NCI-H1694 (cell line): ENCODE measurements at places on chromosomes 13 and 19.

DNA sequence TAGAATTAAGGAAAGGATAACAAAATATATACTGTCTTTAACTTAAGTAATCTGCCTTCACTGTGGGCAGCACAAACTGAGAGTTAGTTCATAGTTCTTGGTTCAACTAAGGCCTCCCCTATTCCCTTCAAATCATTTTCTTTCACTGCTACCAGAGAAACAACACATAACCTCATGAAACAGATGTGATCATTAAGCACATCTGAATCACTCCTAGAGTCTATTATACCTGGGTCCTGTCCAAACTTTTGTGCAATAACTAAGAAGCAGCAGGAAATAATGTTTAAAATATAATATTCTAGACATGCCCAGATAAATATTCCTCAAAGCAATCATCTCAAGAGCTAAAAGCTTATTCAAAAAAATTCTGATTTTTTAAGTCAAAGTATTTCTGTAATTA, 62.9 kb downstream of the ZC3H13 start:
- DNase-seq: no peak

DNA sequence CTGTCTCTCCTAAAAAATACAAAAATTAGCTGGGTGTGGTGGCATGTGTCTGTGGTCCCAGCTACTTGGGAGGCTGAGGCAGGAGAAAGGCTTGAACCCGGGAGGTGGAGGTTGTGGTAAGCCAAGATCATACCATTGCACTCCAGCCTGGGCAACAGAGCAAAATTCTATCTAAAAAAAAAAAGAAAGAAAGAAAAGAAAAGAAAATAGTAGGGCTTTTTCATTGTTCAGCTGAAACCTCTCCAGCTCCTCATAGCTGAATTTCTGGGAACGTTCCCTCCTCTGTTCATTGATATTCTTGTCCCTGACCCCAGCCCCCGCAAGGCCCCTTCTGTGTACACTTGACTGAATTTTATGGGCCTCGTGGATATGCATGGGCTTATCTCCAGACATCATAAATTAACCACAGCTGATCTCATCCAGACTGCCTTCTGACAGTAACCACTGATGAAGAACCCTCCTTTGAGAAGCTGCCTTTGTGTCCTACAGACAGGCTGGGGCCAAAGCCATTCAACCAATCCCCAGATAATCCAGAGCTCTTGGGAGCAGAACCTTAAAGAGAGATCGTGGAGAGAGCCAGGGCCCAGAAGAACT, at the start of gene ELSPBP1:
Gene ELSPBP1 (plus strand): TSS at position 424 of the 594 bp plus-strand sequence. CDS start 14,036 bp downstream, outside the sequence.
- DNase-seq: no peak

GRCh38 chr13:111204438-111205177, 89.5 kb downstream of the ARHGEF7 start:
- no peak for DNase-seq

- DNase-seq: no peak
Observed at GRCh38 chr19:34269081-34269480, 14.7 kb downstream of the GARRE1 start.

DNA sequence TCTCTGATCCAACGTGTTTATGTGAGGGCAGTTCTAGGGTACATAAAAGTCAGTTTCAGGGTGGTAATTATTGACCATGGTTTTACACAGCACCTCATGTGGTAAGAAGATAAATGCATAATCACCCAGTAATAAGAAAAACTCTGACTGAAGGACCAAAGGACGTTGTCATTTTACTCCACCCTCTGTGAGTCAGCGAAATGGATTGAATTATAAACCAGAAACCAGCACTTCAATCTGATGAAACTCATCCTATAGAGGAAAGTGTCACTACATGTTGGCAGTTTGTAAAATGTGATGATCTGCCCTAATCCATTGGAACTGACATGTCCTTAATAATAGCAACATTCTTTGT, 406.8 kb downstream of the KLF5 start:
- DNase-seq: no peak

GRCh38 chr19:44635581-44636438, 7.9 kb upstream of the PVR start:
- DNase-seq: no peak

- DNase-seq: no peak
Observed at GRCh38 chr13:31069808-31070534, 91.7 kb downstream of the HSPH1 start.

DNA sequence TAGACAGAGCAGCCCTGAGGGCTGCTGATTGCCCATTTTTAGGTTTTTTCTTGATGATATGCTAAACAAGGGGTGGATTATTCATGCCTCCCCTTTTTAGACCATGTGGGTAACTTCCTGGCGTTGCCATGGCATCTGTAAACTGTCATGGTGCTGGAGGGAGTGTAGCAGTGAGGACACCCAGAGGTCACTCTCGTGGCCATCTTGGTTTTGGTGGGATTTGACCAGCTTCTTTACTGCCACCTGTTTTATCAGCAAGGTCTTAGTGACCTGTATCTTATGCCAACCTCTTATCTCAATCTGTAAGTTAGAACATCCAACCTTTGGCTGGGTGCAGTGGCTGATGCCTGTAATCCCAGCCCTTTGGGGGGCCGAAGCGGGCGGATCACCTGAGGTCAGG, 148.0 kb downstream of the PTPRS start:
- DNase-seq: no peak

DNA sequence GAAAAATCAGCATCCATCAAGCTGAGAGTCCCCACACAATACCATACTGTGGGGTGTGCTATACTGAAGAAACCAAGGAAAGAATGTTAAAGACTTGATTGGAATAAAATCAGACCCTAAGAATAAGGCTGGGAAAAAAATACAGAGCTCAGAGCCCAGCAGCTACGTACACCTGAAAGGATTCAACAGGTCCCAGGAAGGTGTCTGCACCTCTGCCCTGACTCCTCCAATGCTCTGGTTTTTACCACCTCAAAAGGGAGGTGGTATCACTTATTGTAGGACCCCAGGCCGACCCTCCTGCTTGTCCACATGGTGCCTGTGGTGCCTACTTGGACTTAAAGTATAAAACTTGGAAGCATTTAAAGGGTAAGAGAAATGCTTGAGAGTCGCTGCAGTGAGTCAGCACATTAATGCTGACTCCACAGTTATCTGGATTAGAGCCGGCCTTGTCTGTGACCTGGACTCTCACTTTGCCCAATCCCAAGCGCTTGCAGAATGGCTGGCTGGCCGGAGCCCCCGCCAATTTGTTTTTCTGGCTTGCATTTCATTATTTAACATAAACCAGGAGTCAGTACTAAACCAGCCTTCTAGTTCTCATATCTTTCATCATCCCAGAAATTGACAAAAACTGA, 110.1 kb downstream of the FGF14 start:
- DNase-seq: no peak

DNA sequence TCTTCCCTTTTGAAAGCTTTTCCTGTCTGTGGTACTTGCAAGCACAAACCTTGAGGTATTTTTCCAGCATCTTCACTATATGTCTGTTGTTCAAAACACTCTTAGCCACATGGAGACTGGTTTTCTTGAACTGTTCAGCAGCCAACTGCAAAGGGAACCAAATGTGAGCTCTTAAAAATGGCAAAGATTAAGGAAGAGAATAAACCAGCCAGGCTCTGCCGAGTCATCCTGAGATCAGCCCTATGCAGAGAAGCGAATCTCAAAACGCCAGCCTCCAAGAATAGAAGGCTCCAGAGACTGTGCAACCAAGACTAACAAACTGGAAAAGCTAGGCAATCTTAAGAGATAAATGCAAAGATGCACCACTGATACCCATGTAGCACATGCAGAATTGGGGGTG, 20.7 kb downstream of the AKAP8 start:
- DNase-seq: no peak

GRCh38 chr13:102466610-102467190, 64.9 kb upstream of the FGF14 start:
- no peak for DNase-seq

DNA sequence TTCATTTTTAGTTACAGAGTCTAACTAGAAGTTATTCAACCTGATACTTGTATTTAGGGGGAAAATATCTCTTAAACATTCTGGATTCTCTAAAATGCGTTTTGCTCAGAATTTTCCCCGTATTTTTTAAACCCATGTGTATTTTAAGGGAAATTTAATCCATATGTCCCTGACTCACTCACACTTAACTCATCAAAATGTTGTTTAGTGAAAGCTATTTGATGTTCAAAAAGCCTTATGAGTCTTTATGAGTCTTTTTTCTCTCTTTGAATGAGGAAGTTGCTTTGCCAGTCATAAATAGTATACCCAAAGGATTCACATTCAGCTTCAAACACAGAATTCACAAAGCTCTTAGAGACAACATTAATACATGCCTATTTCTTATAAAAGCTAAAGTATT, 16.4 kb downstream of the MAB21L1 start:
- DNase-seq: no peak

GRCh38 chr13:107716241-107716640, 499.1 kb downstream of the LIG4 start:
- DNase-seq: no peak

DNA sequence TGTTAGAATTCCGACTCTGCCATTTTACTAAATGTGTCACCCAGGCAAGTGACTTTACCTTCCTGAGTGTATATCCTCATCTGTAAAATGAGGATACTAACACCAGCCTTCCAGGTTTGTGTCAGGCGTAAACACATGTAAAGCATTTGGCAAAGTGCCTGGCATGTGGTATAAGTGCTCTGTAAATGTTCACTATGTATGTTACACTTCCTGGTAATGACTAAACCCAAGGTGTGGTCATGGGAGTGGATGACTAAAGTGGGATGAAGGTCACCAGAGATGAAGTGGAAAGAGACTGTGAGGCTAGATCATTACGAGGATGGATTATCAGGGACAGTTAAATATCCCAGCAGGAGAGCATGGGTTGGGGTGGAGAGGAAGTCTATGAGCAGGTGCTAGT, 25.6 kb downstream of the DEDD2 start:
- DNase-seq: no peak

DNA sequence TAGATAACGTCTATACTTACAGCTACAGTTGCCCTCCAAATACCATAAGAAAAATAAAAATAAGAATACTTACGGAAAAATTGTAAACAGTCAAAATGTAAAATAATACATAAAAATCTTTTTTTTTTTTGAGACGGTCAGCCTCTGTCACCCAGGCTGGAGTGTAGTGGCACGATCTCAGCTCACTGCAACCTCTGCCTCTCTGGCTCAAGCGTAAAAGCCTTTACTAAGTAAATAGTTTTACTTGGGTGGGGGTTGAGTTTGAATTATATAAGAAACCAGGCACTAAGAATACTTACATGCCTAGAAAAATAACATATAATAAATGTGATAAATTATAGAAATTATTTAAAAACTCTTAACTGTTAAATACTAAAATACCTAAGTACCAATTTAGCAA, 1413.0 kb upstream of the PRR20A start:
- DNase-seq: no peak

DNA sequence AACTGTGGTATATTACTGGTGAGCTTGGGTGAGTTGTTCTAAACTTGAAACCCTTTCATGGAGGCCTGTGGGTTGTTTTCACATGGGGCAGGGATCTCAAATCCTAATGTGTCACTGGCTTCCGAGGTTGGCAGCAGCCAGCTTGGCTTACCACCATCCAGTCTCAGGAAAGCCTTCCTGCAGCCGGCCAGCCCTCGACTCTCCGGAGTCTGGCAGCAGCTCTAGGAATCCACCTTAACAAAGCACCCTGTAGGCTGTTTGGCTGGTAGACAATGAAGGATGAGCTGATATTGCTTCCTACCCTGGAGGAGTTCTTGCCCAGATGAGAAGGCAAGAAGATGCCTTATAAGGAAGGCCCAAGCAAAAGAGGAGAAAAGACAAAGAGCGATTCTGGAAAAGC, 188.3 kb downstream of the KLF12 start:
- DNase-seq: no peak

DNA sequence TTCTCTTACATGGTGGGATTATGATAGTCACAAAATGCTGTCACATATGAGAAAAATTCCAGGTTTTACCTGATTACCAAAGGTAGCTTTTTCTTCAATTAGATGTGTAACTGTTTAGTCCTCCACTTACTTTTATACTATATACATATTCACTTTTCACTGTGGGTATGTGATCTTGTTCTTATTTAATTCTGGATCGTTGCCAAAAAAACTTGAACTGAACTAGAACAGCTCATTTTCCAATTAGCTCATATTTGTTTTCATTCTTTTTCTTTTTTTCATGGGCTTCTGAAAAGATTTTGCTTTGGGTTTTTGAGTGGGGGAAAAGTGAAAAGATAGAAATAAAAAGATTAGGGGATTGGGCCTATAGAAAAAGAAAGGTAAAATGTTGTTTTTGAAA, 291.9 kb downstream of the NDFIP2 start:
- no peak for DNase-seq

DNA sequence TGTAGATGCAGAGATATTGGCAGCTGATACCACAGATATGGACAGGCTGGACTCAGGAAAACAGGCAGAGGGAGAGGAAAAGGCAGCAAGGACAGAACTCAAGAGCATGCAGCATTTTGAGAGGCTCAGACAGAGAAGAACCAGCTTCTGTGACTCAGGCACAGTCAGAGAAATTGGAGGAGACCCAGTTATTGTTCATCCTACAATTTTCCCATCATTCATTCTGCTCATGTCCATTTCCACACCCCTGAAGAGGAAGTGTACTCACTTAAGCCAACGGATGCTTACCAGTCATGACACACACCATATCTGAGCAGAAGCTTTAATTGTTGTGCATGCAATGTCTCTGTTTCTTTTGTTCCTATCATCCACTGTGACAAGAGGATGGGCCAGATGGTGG, 359.8 kb upstream of the HTR2A start:
- no peak for DNase-seq

GRCh38 chr19:48689449-48689848, 6.3 kb upstream of the FUT2 start:
- no peak for DNase-seq

DNA sequence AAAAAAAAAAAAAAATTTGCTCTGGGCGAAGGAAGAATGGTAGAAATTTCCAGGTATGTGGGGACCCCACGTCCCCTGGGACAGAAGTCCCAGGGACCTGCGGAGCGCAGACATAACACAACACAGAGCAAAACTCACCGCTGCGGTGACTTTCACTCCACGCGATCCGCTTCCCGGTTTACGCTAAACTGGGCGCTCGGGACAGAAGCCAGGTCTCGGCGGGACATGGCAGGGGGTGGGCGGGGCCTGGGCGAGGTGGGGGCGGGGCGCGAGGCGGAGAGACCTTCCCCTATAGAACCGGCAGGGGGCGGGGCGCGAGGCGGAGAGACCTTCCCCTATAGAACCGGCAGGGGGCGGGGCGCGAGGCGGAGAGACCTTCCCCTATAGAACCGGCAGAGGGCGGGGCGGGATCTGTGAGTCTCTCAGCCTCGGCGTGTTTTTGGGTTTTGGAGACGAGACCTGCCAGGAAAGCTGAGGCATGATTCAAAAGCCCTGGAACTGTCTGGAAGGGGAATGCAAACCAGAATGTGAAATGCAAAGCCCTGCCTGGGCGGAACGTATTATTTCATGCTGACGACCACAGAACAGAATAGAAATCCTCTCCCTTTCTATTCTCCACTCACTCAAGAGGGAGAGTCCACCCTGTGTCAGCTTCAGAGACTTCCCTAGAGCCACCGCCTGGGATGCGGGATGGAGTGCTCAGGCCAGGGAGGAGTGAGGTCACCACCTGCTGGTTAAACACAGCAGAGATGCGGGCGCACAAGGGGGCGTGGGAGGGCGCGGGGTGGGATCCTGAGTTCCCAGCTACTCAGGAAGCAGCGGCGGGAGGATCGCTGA, 20.2 kb upstream of the ERVV-1 start:
- no peak for DNase-seq

- DNase-seq: no peak
Observed at GRCh38 chr19:49557641-49558325, 22.6 kb downstream of the NOSIP start.

GRCh38 chr19:49014123-49014869, 2.6 kb downstream of the LHB start:
- no peak for DNase-seq
